ENCODE measurements at places on chromosomes 5 and 9.

DNA sequence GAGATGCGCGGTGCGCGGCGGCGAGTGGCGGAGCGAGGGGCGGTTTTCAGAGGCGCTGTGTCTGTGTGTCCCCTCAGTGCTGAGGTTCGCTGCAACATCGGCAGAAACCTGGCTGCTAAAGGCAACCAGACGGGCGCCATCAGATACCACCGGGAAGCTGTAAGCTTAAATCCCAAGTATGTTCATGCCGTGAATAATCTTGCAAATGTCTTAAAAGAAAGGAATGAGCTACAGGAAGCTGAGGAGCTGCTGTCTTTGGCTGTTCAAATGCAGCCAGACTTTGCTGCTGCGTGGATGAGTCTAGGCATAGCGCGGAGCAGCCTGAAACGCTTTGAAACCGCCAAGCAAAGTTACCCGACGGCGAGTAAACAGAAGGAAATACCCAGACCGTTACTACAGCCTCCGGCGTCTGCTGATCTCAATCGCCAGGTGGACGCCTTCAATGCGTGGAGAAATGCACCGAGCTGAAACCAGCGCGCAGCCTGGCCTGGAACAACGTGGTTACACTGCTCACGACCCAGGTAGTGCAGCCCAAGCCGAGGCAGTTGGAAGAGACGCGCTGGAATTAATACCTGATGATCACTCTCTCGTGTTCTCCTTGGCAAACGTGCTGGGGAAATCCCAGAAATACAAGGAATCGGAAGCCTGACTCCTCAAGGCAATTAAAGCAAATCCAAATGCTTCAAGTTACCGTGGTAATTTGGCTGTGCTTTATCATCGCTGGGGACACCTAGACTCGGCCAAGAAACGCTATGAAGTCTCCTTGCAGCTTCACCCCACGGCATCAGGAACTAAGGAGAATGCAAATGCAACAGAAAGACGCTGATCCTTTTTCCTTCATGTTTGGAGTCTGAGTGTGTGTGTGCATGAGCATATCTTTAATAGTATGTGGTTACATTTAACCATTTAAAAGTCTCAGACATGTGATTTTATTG is 15.9 kb downstream of the OR2V1 start:
- DNase-seq, result no peak

DNA sequence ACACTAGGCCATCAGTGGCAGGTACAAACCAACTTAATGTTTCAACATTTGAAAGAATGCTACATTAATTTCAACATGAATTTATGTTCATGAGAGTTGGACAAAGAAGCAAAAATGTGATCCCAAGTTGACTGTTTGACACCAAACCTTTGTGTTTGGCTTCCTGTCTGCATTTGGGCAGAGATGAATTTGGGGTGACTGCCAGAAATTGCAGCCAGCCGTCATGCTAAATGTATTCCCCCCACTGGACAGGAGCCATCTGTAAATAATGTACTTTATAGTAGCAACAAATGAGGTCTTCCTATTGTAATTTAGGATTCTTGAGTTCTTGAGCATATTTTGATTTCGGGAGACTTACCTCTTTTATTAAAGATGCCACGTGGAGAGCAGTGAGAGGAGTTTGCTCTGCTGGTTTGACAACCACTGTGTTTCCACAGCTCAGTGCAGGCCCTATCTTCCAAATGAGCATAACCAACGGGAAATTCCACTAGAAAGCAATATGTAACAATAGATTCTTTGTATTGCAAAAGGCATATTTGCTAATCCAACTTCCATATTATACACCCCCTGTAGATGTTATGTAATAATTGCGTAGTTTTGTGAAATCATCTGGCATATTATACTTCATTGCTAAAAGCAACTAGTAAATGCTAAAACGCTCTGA is 27.6 kb downstream of the ALDH1A1 start:
- no peak for DNase-seq

DNA sequence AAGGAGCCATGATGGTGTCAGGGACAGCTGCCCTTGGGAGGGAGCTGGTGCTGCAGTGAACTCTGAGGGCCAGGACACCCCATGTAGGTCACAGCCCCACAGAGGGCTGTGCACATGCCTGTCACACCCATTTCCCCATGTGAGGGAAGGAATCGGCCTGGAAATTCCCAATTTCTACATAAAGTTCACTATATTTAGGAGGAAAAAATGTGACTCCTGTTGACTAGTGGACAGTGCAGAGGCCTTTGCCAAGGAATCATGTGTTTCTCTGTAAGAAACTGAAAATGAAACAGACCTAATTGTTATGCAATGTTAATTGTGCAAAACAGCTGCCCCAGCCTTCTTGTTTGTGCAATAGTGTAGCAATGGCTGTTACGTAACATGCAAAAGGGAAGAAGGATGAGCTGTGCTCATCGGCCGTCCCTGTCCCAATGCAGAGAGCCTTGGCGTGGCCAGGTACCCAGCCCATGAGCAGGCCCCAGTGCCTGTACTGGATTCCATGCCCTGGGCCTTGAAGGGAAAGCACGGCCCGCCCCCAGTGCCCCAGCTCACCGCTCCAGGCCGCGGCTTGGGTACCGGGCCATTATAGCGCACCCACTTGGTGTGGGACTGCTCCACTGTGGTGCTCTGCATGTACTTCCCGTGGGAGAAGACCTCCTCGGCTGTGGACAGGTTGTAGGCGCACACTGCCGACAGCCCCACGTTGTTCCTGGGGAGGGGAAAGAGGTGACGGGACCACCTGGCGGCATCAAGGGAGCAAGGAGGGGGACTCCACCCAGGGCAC is 70.0 kb downstream of the SECISBP2 start:
- no peak for DNase-seq

DNA sequence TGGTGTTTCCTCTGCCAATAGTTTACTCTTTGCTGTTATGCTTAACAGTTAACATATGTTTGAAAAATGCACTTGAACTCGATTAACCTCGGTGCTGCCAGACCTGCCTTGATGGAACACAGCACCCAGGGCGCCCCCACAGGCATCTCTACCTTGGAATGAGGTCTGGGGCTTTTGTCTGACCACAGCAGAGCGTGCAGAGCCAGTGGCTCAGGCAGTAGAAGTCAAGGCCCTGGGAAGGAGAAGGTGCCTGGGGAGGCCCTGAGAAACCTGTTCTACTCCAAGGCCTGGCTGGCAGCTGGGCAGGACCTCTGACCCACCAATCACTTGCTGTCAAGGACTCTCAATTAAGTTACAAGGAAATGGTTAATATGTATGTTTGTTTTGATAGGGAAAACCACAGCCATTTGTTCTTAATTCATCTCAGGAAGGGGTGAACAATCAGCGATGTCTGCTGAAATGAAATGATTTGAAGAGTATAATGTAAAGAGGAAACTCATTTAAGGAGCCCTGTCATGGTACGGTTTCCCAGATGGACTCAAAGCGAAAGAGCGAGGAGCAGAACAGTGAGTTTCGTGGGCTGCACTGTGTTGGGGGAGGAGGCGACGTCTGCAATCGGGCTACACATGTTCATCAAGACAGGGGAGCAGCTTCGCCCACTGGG is 21.9 kb downstream of the MACROH2A1 start:
- no peak for DNase-seq

DNA sequence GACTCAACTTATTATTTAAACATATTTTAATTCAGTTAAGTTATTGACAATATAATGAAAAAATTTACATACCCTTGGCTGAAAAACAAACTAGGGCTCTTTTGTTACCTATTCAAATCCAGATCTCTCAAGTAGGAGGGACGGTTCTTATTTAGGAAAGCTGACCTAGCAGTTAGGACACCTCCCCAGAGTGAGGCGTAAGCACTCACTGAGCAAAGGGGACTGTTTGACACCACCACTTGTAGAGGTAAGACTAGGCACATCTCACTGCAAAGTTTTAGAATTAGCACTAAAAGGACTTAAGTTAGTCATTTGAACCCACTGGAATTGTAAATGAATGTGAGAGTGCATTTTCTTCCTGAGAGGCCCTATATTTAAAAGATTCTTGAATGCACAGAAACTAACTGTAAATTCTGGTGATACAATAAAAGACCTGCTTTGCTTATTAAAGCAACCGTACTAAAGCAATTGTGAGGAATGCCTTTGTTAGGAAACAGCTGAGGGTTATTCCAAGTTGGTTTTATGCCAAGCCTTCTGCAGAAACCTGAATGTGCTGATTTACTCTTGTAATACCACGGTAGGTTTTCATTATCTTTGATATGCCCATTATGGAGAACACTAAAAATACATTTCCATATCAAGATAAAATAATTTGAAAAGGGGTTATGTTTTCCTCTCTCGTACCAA is 16.2 kb downstream of the HACD4 start:
- DNase-seq, result no peak

DNA sequence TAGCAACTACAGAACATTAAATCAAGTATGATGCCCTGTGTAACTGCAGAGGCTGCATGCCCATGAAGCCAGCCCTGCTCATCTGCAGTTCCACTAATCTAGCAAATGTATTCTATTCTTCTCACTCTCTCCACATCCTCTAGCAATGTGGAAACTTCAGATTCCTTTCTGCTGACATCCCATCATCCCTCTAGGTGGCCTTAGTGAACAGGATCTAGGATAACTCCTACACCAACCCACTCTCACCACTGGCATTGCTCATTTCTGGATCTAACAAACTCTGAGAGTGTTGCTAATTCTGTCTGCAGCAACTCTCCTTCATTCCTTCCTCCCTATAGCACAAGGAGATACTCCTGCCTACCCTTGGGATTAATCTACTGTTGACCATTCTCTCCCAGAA is 80.8 kb downstream of the FAM81B start:
- no peak for DNase-seq

DNA sequence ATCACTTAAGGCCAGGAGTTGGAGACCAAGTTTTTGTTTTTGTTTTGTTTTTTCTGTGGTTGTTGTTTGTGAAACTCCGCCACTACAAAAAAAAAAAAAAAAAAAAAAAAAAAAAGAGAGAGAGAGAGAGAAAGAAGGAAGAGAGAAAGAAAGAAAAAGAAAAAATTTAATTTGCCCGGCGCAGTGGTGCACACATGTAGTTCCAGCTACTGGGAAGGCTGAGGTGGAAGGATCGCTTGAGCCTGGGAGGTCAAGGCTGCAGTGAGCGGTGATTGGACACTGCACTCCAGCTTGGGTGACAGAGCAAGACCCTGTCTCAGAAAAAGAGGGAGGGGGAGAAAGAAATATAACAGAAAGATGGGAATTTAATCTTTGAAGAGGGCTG is 902 bp downstream of the THG1L start:
- no peak for DNase-seq

DNA sequence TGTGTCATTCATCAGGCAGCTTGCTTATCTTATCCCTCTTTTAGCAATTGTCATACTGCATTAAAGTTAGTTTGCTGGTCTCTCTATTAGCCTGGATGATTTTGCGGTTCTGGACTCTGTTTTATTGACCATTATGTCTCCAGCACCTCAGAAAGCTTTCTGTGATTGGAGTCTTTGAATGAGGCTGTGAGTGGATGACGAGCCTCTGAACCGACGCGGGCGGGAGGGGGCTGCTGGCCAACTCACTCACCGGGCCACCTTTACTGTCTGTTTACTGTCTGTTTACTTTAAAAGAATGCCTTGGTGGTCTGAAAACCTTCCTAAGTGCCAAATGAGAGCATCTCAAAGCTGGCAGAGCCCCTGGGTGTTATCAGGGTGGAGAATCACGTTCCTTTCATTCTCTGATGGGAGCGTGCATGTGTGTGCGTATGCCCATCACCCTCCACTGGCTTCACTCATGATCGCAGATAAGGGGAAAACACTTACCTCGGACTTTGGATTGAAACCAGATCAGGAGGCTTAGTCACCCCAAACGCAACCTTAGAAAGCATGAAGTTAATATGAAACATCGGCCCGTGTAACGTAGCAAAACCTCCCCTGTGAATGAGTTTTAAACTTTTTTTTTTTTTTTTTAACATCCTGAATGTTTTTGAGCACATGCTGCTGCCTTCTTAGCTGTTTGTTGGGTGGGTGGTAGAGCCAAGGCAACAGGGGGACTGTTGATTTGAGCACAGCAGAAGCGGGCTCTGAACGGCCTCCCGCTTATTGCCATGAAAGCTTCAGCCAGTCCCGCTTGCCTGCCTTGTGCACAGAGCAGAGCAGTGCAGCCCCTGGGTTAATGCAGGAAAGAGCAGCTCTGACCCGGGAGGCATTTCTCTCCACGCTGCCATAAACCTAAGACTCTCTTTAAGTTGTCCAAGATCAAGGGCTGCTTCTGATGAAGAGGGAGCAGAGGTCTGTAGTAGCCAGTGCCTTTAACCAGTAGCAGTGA is 173.6 kb downstream of the GADD45G start:
- DNase-seq, result no peak

DNA sequence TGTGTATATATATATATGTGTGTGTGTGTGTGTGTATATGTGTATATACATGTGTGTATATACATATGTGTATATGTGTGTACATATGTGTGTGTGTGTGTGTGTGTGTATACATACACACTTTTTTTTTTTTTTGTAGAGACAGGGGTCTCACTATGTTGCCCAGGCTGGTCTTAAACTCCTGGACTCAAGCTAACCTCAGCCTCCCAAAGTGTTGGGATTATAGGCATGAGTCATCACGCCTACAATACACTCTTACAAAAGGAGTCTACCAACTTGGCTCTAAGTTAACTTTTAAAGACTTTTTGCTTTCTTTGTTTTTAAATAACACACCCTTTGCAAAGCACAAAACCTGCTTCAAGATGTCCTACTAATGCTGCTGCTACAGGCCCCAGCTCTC is 2.1 kb downstream of the C9orf78 start:
- DNase-seq, result no peak

- DNase-seq, result no peak
Measured at GRCh38 chr5:131528682-131529081, 106.3 kb downstream of the RAPGEF6 start.

GRCh38 chr9:72365525-72366256 is 683 bp upstream of the ZFAND5 start:
- DNase-seq, result peak; percentile 52

DNA sequence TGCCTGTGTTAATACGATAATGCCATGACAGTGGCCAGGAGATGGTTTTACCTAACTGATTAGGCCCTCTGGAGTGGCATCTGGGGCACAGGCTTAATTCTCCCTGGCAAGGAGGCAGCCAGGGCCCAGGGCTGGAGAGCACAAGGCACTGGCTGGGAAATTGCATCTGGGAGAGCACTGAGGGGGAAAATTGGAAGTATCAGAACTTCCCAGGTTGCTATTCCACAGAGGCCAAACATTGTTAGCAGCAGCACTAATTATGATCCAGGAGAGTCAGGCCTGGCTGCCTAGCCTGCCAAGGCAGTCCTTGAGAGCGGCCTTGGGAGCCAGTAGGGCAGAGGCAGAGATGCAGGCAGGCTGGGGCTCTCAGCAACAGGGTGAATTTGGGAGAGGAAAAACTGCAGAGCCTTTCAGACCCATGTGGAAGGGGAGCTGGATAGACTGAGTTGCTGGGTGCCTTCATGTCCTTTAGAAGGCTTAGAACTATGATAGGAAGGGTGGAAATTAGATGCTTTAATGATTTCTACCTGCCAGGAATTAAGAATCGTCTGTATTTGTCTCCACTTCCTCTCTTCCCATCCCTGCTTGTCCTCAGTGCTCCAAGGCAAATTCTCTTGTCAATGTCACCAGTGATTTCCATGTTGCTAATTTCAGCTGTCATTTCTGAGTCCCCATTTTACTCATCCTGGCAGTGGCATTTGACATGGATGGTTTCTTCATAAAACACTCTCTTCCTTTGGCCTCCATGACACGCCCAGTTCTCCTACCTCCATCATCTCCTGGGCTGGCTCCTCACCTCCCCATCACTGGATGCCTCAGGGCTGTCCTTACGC is 56.1 kb upstream of the HSPA9 start:
- DNase-seq, result no peak

- no peak for DNase-seq
Measured at GRCh38 chr5:6322163-6322713, 56.1 kb downstream of the MED10 start.
